ENCODE measurements at places on chromosomes 16 and 17. TPM values are rescaled to one million over a fixed set of nuclear protein-coding genes. Genes with fewer than 3 reads are reported as not detected.

GRCh38 chr16:57303021-57303909, 18.8 kb upstream of the PLLP start:
- H3K4me3 ChIP-seq, result no peak overlapping the region
- DNase-seq, result no peak
- H3K4me1 ChIP-seq, result peaks cover 10% of the 10 kb centered on the region
- no peak overlapping the region for H3K27ac ChIP-seq
- no peaks in the 10 kb centered on the region for H3K27me3 ChIP-seq
- H3K36me3 ChIP-seq, result no peaks in the 10 kb centered on the region

DNA sequence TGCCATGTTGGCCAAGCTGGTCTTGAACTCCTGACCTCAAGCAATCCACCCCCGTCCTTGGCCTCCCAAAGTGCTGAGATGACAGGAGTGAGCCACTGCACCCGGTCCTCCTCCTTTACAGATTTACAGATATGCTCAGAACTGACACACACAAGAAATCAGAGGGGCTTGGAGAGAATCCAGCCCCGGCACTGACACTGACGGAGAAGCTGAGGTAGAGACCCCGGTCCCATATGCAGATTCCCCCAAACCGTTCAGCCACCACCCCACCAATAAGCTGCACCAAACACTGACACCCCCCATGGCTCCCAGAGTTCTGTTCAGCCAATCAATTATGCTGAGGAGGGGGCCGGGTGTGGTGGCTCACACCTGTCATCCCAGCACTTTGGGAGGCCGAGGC, 141.1 kb upstream of the RPH3AL start:
- peaks cover 19% of the 10 kb centered on the region for H3K27me3 ChIP-seq
- H3K36me3 ChIP-seq, result no peaks in the 10 kb centered on the region
- no peak overlapping the region for H3K27ac ChIP-seq
- peaks cover 3% of the 10 kb centered on the region for H3K4me1 ChIP-seq

- no peak for DNase-seq
- H3K4me1 ChIP-seq, result no peaks in the 10 kb centered on the region
- H3K27ac ChIP-seq, result no peak overlapping the region
These were observed 234.8 kb downstream of the MAF start for GRCh38 chr16:79365702-79366101.

DNA sequence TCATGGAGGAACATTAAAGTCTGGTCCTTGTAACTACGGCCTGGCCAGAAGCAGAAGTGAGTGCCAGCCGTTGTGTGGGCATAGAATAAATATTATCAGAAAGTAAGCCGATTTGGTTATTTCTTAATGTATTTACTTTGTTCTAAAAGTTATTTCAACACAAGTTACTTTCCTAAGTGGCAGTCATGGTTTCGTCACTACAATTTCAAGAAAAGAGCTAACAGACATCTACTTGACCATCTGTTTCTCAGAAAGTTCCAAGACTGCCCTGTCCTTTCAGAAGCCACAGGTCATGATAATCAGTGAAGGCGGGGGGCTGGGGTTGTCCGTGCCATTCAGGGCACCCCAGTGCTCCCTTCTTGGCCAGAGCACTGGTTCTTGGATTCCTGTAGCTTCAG, 14.9 kb upstream of the FASN start:
- no peaks in the 10 kb centered on the region for H3K36me3 ChIP-seq
- H3K4me1 ChIP-seq, result no peaks in the 10 kb centered on the region
- no peak for DNase-seq
- H3K4me3 ChIP-seq, result no peak overlapping the region
- H3K27me3 ChIP-seq, result no peaks in the 10 kb centered on the region

Gene NLE1
- 9.1 TPM for total RNA-seq
